Dorsolateral prefrontal cortex (tissue), 122 donors: ENCODE measurements at places on chromosomes 1 and 21. TPM values are rescaled to one million over a fixed set of nuclear protein-coding genes. Genes with fewer than 3 reads are reported as not detected.
A peak's percentile ranks its signal among the peaks of the same experiment; 100 is the strongest.

GRCh38 chr1:156214024-156214748 is 1.4 kb downstream of the PMF1 start:
- no peak for DNase-seq

GRCh38 chr1:237032029-237032428 is 10.0 kb upstream of the RYR2 start:
- no peak for DNase-seq

GRCh38 chr1:12249181-12249580 is 19.4 kb downstream of the VPS13D start:
- DNase-seq: no peak

The LAMC2 gene
- not detected for total RNA-seq

GRCh38 chr1:216005916-216006315 is 417.3 kb downstream of the USH2A start:
- DNase-seq: no peak

DNA sequence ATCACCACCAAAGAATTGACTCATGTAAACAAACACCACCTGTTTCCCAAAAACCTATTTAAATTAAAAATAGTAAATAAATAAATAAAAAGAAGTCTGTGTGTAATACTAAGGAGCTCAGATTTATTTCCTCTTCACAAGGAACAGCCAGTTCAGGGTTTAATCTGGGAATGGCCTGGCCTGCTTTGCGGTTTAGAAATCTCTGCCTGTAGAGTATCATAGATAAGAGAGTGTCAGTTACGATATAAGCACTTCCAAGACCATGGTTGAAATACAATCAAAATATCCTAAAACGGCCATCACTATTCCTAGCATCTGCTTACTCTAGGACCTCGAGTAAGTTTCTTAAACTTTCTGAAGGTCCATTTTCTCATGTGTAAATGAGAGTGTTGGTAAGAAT is 274.4 kb downstream of the PLPP3 start:
- no peak for DNase-seq

GRCh38 chr1:111920221-111921024 is 69.0 kb downstream of the KCND3 start:
- peak; percentile 61 for DNase-seq

DNA sequence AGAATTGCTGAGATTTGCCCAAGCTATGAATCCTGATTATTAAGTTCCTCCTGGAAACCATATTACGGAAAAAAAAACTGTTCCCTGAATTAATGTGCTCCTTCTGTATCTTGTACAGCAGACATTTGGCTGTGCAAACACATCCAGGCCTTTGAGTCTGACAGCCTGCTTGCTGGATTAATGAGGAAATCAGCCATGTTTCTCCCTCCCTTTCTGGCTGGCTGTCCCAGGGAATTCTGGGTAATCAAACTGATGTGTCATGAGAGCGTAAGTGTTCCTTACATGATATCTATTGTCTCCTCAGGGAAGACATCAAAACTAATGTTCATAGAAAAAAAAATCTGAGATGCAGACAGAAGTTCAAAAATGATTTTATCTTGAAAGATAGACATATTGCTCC is 18.8 kb downstream of the PGBD5 start:
- DNase-seq: no peak

DNA sequence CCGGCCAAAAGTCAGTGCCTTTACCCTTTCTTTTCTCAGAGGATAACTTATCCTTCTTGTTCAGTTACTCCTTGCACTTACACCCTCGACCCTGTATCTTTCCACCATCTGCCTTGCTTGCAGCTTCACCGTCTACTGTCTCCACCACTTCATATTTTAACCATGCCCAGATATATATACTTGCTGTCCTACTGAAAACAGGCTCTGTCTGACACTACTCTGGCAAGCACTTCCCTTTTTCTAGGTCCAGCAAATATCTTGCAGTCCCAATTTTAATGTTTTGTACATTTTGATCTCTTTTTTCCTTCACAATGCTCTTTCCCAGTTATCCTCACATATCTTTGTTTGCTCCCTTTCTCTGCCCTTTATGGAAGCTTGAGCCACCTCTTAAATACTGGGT is 308.6 kb downstream of the TPR start:
- DNase-seq: no peak

GRCh38 chr1:101509370-101509769 is 272.6 kb downstream of the S1PR1 start:
- no peak for DNase-seq

The TCP10L gene
- total RNA-seq: 11.0 TPM

The JAM2 gene
- 47.0 TPM for total RNA-seq

The HCRTR1 gene
- not detected for total RNA-seq

- no peak for DNase-seq
These were observed 6.2 kb downstream of the NPHP4 start for GRCh38 chr1:5986018-5986417.

The LCE2C gene
- total RNA-seq: not detected

GRCh38 chr1:26692793-26693490 is 2.9 kb upstream of the ARID1A start:
- peak; percentile 91 for DNase-seq

- no peak for DNase-seq
These were observed 7.1 kb upstream of the CHI3L2 start for GRCh38 chr1:111220302-111220890.

DNA sequence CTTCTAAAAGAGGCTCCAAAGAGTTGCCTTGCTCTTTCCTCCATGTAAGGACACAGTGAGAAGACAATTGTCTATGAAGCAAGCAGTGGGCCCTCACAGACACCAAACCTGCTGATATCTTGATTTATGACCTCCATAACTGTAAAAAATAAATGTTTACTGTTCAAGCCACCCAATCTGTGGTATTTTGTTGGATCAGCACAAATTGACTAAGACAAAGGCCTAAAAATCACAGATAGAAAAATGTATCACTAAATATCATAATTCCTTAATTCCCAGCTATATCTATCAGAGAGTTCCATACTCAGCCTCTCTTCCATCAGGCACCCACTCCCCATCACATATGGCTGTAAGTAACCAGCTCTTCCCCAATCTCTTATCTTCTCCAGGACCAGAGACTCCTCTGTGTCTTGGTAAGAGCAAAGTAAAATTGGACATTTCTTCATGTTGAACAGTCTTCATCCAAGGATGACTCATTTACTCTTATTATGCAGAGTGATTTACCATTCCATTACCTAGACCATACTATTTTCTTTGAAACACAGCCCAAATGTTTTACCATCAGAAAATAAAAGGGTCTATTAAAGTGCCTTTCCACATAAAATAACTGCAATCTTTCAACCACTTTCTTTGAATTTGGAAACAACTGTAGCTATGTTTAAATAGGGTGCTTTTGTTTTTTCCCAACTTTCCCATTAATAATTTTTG is 503.6 kb downstream of the MRPL39 start:
- no peak for DNase-seq

DNA sequence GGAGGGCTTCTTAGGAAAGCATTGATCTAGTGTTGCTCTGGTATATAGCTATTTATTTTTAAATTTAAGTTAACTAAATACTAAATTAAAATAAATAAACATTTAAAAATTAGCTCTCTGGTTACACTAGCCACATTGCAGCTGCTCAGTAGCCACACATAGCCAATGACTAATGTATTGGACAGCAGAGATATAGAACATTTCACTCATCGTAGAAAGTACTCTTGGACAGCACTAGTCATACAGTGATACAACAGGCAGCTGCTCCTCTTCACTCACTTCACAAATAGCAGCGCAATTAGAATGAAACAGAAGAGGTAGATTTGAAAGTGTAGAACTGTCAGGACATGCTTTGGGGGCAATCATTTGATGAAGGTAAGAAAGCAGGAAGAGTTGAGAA is 245.4 kb downstream of the PBX1 start:
- DNase-seq: no peak

The FHL3 gene
- total RNA-seq: 7.2 TPM

- DNase-seq: no peak
These were observed 65.5 kb downstream of the PRKAA2 start for GRCh38 chr1:56710646-56711045.

The SLAMF8 gene
- total RNA-seq: 1.3 TPM

- DNase-seq: no peak
These were observed 35.4 kb downstream of the OR2C3 start for GRCh38 chr1:247500865-247501264.

GRCh38 chr1:46034601-46035516 is 97.6 kb downstream of the PIK3R3 start:
- no peak for DNase-seq

DNA sequence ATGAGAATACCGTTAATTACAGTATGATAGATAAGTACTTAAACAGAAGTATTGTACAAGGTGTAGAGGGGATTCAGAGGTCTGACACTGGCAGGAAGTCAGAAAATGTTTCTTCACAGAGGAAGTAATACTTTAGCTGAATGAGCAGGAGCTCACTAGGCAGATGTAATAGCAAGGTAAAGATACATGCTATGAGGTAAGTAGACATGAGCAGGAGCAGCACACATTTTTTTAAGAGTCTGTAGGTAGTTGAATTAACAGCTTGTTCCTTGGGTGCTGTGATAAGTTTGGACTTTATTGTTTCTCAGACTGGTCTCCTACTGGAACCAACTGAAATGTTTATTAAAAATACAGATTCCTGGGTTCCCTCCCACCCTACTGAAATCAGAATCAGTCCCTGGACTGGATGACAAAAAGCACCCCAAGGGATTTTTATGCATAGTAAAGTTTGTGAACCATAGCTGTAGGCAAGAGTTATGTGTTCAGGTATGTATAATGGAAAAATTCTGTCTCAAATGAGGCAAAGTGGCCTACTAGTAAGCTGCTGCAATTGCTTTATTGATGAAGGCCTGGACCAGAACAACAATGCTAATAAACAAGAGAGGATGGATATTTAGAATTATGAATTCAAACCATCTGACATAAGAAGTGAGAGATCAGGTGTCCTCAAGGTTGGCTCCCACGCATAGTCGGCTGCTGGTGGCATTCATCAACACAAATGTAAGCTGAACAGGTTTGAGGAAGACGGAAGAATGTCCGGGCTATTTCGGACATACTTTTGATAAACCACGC is 902 bp downstream of the AP4B1 start:
- no peak for DNase-seq

DNA sequence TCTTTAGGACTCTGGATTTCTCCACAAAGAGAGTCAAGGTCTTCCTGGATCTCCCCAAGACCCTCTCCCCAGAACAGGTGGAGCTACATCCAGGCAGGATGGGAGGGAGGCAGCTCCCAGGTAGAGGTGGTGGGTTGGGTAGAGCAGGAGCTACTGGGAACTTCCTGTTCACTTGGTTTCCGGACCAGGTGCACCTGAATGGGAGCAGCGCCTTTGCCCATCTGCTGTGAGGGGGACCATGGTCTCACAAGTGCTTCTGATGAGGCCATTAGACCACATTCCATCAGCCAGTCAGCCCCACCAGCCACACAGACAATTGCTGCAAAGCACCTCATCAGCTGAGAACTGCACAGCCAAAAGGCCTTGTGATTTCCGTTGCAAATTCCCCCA is 188.8 kb downstream of the MATN1 start:
- DNase-seq: no peak

GRCh38 chr21:45002381-45003204 is 62.8 kb downstream of the SLX9 start:
- DNase-seq: no peak

- no peak for DNase-seq
These were observed 61.5 kb downstream of the PSMG1 start for GRCh38 chr21:39121600-39122355.

GRCh38 chr21:46326110-46326703 is 2.3 kb downstream of the PCNT start:
- no peak for DNase-seq

DNA sequence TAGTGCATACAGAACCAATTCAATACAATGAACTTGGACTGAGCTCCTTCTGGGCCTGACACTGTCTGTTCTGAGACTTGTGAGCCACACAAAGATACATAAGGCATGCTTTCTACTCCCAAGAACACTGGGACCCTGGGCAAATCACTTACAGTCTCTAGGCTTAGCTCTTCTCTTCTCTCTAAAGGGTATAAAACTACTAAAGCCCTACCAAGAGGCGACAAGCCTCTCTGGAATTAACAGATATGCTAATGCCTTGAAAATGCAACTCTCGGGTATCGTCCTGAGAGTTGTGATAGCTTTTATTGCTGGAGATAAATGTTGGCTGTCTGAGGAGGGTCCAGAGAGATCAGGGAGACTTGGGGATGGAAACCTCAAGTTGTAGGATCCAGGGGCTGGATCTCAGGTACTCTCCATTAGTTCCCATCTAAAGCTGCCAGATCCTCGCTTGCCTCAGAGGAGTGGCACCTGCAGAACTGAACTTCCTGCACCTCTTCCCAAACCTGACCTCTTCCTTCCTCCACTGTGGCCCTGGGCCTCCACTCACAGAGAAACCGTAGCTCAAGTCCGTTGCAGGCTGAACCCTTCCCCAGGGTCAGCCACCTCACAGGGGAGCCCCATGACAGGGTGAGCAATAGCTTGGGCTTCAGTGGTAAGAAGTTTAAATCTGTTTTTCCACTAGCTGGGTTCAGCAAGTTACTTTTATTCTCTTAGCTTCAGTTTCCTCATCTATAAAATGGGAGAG is 11.5 kb upstream of the CFAP45 start:
- no peak for DNase-seq

DNA sequence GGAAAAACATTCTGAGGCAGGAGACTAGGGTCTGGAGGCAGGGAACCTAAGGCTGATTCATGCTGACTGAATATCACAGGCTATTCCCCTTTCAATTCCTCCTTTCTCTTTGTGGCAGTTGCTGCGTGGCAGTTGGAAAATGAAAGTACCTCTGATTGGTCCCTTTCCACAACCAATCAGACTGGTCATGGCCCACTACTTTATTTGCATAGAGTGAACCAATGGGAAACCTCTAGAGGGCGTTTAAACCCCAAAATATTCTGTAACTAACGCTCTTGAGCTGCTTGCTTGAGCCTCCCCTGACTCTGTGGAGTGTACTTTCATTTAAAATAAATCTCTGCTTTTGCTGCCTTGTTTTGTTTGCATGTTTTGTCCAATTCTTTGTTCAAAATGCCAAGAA is 27.7 kb upstream of the VN1R5 start:
- DNase-seq: no peak

The NPPA gene
- 1.6 TPM for total RNA-seq

- no peak for DNase-seq
These were observed 54.2 kb upstream of the DNAJC6 start for GRCh38 chr1:65255035-65255655.

DNA sequence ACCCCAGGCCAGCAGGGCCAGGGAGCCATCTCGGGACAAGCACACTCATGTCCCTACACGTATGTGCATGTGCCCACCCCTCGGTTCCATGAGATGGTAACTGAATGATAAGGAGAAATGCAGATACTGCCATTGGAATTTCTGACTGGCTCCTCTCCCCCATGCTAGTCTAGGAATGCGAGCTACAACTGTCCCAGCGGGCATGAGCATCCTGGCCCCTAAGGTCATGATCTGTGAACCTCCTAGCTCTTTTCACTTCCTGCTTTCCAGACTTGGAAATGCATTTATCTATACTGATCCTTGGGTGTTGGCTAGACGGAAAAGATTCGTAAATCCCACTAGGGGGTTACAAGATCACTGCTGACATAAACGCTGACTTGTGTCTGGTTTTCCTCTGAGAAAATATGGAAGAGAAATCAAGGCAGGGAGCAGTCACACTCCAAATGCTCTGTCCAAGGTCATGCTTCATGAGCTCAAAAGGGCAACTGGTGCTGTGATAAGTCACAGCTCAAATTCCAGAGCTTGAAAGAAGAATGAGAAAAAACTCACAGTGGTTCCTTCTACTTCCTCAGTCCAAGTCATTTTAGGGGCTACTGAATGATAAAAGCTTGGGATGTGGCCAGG is 49.8 kb downstream of the SLC45A1 start:
- DNase-seq: no peak
